ENCODE measurements at places on chromosomes 12 and 14.

- DNase-seq = no peak
These were observed 822.3 kb downstream of the LRFN5 start for GRCh38 chr14:42428996-42429395.

DNA sequence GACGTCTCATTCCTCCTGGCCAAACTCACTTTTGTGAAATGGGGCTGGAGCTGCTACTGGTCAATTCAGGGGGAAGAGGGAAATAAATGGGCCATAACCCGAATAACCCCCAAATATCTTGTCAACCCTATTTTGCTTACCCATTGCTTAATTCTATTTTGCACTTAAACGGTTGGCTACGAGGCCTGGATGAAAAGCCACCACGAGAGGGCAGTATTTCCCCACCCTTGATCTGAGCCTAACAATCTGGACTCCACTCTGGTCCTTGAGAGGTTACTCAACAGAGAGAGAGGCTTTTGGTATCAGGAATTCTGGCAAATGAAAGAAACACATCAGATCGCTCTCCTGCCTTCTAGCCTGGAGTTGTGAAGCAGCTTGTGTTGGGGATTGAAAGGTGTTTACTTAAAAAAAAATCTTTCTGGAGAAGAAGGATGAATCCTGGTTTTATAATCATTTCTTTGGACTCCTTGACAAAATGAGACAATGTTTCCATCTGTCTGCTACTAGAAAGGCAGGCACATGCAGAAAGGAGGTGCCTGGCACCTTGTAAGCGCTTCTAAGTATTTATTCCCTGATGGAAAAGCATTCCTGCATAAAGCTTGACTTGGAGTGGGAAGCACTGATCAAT lies 22.4 kb upstream of the FBXO21 start:
- peak; percentile 66 for DNase-seq

DNA sequence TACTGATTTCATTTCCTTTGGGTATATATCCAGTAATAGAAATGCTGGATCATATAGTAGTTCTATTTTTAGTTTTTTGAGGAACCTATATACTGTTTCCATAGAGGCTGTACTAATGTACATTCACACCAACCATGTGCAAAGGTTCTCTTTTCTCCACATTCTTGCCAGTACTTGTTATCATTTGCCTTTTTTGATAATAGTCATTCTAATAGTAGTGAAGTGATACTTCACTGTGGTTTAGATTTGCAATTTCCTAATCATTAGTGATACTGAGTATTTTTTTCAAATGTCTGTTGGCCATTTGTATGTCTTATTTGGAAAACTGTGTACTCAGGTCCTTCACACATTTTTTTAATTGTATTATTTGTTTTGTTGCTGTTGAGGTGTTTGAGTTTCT lies 148.2 kb upstream of the NAV3 start:
- DNase-seq = no peak

GRCh38 chr14:100828031-100828769 lies 2.3 kb downstream of the MEG3 start:
- no peak for DNase-seq

DNA sequence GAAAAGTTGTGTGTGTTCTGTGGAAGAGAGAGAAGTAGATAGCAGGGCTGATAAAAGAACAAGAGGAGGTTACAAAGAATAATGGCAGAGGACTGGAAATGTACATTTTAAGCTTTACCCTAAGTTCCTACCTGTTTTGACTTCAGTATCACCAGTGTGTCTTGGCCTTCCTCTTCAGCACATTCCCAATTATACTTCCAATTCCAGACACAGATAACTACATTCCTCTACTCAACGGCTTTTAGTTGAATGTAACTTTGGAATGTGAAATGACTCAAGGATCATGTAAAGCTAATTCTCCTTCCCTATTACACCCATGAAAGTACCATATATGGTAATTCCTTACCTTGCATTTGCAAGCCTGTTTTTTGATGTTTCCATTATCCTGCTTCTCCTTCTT lies 5.0 kb downstream of the MGST1 start:
- no peak for DNase-seq

- DNase-seq = no peak
These were observed 103.0 kb downstream of the FSCB start for GRCh38 chr14:44404036-44404435.

DNA sequence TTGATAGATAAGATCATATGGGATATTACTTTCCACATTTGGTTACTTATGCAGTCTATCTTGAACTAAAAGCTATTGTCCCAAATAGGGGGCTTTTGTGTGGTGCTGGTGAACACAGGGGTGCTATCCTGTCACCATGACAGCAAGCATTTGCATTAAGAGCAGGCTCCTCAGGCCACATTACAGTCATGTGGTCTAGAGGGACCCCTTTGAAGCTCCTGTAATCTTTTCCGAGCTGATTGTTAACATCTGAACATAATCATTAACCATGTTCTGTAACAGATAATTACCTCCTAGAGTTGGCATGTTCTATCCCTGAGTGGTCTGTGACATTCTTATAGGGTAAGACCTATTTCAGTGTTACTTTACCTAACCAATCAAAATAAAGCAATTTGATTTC lies 178.8 kb downstream of the KTN1 start:
- DNase-seq = peak; percentile 23
